ENCODE measurements at places on chromosomes 2 and 18.

DNA sequence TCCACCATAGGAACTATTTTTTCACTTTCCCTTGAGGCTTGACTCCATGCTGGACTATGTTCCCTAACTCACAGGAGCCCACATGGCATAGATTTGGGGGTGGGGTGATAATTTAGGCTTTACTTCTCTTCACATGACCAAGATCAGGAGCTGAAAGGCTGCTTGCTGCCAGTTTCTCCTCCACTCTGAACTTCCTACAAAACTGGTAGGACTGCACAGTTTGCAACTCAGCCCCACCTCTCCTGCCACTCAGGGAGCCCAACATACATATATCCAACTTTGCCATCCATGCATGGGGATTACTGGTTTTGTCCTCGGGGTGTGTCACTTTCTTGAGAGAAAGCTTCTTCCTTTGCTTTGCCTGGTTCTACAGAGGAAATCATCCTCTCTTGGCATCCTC lies 14.2 kb downstream of the INO80D start:
- no peak for DNase-seq

DNA sequence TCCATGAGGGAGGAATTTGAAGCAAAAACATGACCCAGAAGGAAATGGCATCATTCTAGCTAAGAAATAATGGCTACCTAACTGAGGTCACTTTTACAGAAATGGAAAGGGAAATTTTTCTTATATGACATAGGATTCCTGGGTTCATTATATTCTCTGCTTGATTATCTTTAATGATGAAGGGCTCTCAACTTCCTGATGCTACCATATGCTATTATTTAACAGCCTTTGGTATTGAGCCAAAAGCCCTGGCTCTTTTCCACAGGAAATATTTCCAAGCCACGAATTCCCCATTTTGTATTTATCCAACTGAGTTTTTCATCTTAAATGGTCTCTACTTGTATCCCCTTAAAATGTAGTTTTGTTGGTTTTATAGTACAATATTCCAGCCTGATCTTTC lies 63.2 kb upstream of the NPAS2 start:
- peak; percentile 33 for DNase-seq

DNA sequence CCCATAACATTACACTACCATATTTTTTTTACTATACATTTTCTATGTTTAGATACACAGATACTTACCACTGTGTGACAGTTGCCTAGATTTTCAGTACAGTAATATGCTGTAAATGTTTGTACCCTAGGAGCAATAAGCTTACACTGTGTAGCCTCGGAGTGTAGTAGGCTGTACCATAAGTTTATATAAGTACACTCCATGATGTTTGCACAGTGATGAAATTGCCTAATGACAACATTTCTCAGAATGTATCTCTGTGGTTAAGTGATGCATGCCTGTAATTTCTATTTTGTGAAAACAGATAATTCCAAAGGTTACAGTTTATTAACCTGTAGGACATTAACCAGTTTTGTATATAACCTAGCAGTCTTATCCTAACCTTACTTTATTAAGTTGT lies 128.1 kb upstream of the RBMS1 start:
- no peak for DNase-seq

DNA sequence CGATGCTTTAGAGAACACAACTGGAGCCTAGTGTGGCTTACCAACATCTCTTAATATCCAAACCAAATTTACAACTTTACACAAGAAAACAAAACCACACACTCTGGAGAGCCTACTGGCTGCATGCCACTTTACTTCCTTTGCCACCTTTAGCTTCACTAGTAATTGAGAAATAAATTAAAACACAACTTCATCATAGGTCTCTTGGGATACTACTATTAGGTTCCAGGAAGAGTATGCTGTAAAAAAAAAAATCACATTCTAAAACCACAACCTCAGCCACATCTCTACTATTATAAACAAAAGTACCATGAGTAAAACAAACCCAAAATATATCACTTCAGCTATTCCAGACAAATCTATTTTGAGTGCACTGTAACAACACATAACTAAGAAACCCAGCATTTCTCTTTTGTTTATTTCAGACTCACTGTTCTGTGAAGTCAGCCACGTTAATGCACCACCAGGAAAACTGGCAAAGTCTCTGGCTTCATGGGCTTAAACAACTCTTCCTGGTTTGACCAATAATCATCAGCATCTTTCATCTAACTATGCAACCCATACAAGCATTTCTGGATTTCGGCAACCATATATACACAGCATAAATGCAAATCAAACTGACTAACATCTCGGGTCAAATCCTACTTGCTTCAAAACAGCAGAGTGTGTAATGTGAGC lies 59.1 kb downstream of the REV1 start:
- DNase-seq = peak; percentile 61

DNA sequence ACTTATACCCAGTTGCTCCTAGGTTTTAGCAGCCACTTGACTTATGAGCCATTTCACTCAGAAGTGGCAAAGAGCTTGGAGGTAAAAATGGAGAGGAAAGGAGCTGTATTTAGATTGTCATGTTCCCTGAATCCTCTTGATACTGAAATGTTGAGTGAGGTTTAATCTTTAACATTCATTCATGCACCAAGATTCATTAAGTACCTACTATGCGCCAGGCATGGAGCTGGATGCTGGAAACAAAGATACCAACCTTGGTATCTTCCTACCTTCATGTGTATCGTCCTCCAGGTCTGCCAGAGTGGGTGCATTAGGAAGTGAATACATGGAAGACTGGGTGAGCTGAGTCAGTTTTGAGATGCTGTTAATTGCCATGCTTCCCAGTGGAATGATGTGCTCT lies 23.7 kb downstream of the TPGS2 start:
- no peak for DNase-seq

DNA sequence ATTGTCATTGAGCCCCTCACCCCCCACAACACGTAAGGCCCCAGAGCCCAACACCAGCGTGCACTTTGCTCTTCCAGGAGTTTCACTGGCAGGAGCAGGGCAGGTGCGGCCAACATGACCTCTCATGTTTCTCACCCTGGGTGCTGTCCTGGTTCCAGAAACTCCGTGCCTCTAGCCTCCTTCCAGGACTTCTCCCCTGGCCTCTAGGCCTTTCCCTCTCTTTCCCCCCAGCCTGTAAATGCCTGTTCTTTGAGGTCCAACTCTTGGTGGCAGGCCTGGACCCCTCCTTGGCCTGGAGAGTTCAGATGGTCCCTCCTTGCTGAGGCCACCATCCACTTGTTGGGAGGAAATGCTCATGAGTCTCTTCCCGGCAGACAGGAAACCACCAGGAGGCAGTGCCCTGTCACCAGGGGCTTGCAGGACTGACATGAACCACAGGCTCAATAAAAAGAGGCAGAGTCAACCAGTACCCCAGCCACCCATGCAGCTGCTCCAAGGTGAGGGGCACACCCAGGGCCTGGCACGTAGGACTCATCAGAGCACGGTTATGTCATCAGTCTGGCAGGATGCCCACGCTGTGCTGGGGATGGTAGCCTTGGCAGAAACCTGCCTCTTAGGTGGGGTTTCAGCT lies 1.5 kb downstream of the MALL start:
- DNase-seq = peak; percentile 26

GRCh38 chr18:23683671-23684070 lies 5.6 kb upstream of the LAMA3 start:
- DNase-seq = peak; percentile 47

GRCh38 chr2:11072550-11072949 lies 82.7 kb upstream of the SLC66A3 start:
- no peak for DNase-seq

GRCh38 chr2:42102591-42103450 lies 55.0 kb downstream of the PKDCC start:
- peak; percentile 56 for DNase-seq

GRCh38 chr2:210859314-210859713 lies 302.9 kb downstream of the CPS1 start:
- no peak for DNase-seq

GRCh38 chr2:144660518-144661316 lies 140.8 kb upstream of the ZEB2 start:
- DNase-seq = peak; percentile 24

DNA sequence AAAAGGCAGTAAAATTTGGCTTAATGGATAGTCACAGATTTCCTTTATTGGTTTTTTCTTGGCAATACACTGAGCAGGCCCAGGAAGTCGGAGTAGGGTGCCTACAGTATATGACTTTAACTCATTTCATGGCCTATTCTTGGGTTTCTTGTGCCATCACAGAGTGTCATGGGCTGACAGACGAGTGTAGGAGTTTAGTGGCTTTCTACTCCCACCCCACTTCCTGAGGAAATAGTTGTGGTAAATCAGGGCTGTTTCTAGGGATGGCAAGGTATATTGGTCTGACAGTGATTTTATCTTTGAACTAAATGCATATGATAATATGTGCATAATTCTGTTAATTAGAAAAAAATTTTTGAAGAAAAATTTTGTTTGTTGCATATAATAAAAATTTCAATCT lies 100.1 kb downstream of the PLCL1 start:
- no peak for DNase-seq

GRCh38 chr2:240238786-240239185 lies 98.3 kb upstream of the OTOS start:
- no peak for DNase-seq

GRCh38 chr2:223442847-223443246 lies 159.3 kb downstream of the SCG2 start:
- peak; percentile 43 for DNase-seq

DNA sequence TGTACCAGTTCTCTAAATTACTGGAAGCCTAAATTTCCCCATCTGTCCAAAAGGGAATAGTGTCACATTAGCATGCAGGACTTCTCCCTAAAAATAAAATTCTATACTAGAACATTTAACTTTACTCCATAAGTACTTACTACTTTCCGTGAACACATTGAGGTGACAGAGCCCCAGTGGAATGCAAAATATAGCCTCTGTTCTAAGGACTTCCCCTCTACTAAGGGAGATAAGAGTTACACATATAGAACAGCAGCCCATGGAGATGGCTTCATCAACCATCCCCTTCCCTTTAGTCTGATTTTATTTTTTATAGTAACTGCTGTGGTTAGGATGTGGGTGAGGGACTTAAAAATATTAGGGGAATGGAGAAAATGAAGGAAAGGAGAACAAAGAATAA lies 68.9 kb upstream of the STPG4 start:
- DNase-seq = no peak

DNA sequence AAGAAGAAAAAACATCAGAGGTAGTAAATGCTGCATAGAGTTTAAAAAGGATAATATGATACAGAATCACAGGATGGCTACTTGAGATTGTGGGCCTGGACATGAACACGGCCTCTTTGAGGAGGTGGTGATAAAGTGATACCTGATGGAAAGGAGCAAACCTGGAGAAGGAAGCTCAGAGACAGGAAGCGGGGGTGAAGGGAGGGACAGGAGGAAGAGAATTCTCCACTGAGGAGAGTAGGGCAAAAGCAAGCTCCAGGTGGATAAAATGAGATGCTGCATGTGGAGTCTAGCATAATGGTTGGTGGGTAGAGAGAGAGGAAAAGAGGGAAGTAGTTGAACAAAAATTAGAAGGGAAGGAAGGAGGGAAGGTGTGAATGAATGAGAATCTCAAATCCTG lies 77.0 kb upstream of the GALNT3 start:
- no peak for DNase-seq

GRCh38 chr18:3666526-3667254 lies 216.7 kb downstream of the TGIF1 start:
- DNase-seq = no peak

DNA sequence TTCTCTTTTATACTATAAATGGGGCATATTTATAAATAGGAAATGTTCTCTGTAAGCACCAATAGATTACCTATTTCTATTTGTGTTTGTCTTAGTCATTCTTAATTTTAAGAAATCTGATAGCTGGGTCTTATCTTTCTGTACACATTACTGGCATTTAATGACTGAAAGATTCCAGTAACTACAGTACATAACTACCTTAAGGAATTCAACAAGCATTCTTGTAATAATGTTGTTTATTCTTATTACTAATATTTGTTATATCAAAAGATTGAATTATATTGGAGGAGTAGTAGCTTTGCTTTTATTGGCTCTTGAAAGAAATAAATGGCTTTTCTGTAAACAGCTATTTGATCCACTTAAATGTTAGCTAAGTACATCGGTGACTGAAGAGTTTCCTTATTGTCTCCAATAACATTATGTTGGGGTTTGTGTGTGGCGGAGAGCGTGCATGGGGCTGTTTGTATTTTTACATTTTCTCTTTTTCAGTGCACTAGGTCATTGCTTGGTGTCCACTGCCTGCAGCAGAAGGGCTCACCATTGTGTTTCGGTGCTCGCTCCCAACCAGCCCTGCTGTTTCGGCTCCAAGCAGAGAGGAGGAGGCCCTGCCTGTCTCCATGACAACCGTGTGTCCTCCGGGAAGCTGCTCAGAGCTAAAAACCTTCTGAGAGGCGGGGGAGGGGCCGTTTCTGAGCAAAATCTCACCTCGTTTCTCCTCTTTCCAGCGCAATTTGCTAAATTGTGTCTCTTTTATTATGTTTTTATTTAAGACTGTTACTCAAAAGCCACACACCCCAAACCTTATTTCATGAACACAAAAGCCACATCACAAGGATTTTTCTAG lies 112.5 kb upstream of the SLC38A11 start:
- DNase-seq = peak; percentile 85

GRCh38 chr2:231134910-231135655 lies 10.2 kb upstream of the HTR2B start:
- DNase-seq = no peak

- no peak for DNase-seq
Observed at GRCh38 chr2:216001216-216002100, 11.9 kb downstream of the MREG start.

GRCh38 chr2:16012626-16013358 lies 72.4 kb downstream of the MYCN start:
- no peak for DNase-seq

DNA sequence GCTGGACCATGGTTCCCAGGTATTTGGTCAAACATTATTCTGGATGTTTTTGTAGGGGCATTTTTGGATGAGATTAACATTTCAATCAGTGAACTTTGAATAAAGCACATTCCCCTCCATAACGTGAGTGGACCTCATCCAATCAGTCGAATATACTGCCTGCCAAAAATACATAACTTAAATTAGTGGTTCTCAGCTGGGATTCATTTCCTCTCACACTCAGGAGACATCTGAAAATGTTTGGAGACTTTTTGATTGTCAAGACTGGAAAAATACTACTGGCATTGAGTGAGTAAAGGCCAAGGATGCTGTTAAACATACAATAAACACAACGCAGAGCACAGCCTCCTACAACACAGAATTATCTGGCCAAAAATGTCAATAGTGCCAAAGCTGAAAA lies 198.2 kb downstream of the MYO1B start:
- DNase-seq = no peak

DNA sequence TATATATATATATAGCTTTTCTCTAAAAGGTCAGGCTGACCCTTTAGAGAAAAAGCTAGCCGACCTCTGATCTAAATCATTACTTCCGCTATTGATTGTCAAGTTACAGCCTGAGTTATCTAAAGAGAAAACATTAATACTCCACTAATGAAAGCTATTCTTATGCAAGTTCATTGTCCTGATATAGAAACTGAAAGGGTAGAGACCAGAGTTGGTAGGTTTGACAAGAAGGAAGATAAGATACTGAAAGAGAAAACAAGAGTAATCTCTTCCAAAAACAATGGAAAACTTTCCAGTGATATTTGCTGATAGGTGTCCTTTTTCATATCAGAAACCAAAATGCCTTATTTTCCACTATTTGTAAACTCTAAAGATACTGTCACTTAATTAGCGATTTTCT lies 62.8 kb upstream of the SLC39A10 start:
- DNase-seq = no peak

- DNase-seq = no peak
Observed at GRCh38 chr2:4012197-4012596, 308.8 kb downstream of the DCDC2C start.
